Vagina (tissue), 2 donors: ENCODE measurements at places on chromosomes 6 and 20. TPM values are rescaled to one million over a fixed set of nuclear protein-coding genes. Genes with fewer than 3 reads are reported as not detected.

LAMA5 gene
- 150 TPM for total RNA-seq

SLC18B1 gene
- total RNA-seq: 6.4 TPM

AKAP7 gene
- 6.4 TPM for total RNA-seq

DNA sequence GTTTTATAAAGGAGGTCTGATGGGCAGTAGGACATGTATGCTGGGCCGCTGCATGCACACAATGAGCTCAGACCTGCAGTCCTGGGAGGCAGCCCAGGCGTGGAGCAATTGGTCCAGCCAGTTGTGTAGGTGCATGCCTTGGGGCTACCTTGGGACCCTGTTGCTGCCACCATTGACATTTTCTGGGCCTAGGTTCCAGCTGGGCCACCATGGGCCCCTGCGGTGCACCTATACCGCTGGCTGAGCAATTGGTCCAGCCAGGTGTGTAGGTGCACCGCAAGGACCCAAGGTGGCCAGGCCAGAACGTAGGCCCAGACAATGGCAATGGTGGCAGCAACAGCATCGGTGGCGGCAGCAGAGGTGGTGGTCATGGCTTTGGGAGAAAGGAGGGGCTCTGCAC is 143.9 kb downstream of the PXDC1 start:
- peak; percentile 54 for DNase-seq

GRCh38 chr6:128346569-128346968 is 173.8 kb downstream of the PTPRK start:
- DNase-seq: no peak

- no peak for DNase-seq
These were observed 236.9 kb downstream of the QKI start for GRCh38 chr6:163651426-163651825.

DNA sequence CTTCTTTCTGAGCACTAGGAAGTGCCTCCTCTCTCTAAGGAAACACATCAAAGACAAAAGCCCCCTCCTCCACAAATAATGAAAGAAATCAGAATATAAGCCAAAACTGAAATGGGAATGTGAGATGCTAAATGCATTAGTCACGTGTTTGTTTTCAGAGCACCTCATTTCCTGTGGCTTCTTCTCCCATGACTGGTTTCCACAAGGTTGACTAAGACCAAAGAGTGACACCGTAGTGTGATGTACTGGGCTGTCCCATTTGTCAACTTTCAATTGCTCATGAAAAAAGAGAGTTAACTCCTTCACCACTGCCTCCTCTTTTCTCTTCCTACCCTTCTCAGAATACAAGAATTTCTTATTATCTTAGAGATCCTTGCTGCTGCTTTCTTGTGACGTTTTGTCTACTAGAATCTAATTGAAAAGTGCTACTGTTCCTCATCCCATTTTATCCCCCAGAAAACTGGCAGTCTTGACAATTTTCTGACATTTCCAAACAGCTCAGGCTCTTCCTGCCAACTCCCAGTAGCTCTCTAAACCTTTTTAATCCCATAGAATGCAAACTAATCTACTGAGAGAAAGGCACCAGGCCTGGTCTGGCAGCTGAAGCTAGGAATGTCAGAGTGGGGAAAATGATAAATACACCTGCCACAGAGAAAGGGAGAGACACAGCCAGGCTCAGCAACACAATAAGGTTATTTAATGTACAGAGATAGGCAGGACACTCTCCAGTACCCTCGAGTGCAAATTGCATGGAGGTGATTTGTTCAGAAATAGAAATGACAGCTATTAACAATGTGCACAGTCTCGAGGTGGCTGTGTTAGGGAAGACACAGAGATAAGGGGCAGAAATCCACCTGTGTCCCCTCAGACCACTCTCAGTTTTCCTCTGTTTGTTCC is 671.7 kb upstream of the NRSN1 start:
- no peak for DNase-seq
